ENCODE measurements at places on chromosomes 12 and 14.

DNA sequence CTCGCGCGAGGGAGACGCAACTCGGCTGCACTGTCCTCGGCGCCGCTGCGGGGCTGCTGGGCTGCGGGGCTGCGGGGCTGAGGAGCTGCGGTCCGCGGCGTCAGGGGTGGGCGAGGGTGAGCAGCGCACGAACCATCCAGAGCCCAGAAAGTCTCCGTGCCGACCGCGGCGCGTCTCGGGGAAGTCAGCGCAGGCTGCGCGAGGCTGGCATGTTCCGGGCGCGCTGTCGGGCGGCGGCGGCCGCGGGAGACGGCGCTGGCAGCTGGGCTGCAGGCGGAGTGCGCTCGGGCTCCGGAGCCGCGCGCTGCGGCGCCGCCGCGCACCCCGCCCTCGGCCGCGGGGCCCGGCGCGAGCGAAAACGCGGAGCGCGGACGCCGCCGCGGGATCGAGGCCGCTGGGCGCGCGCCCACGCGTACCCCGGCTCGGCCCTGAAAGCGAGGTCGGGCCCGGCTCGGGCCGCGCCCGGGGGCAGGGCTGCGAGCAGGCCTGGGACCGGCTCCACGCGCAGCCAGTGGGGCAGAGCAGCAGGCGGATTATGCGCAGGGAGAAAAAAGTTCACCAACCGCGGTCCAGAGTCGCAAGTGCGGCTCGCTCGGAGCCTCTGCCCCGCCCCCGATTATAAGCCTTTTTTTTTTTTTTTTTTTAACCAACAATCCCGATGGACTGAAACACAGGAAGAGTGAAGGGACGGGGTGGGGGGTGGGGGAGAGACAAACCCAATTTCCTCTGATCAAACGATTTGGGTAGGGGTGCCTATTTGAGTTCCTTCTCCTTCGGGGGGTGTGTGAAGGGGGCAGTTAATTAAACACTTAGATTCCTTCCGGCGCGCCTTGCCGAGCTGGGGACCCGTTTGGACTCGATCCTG, at the start of gene PRICKLE1:
PRICKLE1 (minus strand) TSS at position 282 of the 865 bp plus-strand sequence. CDS start 117,230 bp downstream, outside the sequence.
- DNase-seq: peak; percentile 71

- DNase-seq: peak; percentile 70
Measured at GRCh38 chr12:115375186-115375991, 691.4 kb upstream of the TBX3 start.

DNA sequence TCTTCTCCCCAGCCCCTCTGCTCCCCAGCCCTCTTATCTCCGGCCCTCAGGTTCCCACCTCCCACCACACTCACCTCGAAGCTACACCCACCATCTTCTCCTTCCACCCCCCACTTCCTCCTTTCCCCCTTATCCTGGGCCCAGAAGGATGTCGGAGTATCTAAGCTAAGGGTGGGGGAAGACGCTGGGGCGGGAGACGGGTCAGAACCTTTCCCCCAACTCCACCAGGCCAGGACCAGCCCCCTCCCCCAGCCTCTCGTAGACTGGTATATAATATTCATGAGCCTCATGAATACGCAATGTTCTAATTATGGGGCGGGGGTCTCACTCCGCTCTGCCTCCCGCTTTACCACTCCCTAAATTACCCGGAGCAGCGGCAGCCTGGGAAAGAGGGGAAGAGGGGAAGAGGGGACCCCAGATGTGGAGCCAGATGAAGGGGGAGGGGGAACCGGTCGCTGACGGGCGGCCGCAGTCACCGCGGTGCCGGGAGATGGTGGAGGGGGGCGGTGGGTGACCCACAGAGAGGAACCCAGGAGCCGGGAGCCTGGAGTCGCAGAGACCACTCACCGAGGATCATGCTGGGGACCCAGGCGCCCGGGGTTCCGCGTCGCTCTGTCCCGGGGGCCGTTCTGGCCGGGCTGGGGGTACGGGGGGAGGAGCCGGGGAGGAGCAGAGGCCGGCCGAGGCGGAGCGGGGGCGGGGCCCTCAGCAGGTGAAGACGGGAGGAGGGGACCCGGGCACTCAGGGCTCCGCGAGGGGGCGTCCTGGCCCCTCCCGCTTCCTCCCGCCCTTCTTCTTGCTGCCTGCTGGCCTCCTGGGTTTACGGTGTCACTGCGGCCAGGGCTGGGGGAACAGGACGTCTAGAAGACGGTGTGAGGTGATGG, 6.4 kb upstream of the ZNF385A start:
- DNase-seq: no peak

- no peak for DNase-seq
Measured at GRCh38 chr12:32522331-32523221, 123.2 kb downstream of the FGD4 start.

GRCh38 chr14:101726954-101727302, 34.6 kb upstream of the PPP2R5C start:
- no peak for DNase-seq

GRCh38 chr12:107369679-107370078, 276.3 kb upstream of the CRY1 start:
- DNase-seq: no peak

DNA sequence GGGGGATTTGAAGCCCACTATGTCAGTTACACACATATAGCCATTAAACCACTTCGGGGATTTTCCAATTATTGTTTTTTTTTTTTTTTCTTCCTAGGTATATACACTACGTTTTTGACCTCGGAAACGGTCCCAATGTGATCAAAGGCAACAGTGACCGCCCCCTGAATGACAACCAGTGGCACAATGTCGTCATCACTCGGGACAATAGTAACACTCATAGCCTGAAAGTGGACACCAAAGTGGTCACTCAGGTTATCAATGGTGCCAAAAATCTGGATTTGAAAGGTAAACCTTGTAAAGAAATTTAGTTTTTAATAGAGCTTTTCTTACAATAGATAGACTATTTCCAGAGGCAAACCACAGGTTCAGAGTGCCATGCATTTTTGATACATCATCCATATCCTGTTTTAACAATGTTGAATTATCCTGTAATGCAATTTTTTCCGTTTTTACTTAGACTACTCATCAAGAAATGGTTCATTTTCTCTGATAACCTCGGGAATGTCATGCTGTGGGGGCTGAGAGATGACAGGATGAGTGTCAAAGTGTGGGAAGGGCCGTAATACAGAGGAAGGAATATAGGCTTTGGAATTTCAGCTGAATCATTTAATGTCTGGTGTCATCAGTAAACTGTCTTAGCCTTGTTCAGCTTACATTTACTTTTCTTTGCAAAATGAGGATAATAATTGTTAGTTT, 797.1 kb downstream of the NRXN3 start:
- no peak for DNase-seq

DNA sequence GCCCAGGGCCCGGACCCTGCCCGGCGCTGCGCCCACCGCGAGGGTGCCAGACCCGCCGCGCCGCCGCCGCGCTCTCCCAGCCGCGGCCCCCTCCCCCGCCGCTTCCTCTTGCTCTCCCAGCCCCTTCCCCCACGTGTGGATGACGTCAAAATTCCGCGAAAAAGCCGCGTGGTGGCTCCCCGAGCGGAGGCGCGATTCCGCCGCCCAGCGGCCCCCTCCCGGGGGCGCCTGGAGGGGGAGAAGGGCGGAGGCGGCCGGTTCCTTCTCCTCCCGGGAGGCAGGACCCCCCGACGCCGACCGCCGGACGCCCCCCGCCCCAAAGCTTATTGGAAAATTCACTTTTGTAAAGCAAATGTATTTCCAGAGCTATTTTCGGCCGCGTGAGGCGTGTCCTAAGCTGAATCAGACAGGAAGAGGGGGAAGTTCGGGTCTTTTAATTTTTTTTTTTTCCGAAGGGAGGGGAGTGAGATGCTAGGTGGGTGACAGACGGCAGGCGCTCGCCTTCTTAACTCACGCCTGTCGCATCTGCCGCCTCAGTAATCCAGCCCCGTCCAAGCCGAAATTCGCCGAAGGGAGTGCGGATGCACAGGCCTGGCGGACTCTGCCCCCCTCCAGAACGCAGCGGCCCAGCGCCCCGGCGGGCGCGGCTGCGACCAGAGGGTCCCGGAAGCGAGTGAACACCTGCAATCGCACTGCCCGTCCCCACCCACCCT, 4.1 kb upstream of the CCND2 start:
- no peak for DNase-seq

DNA sequence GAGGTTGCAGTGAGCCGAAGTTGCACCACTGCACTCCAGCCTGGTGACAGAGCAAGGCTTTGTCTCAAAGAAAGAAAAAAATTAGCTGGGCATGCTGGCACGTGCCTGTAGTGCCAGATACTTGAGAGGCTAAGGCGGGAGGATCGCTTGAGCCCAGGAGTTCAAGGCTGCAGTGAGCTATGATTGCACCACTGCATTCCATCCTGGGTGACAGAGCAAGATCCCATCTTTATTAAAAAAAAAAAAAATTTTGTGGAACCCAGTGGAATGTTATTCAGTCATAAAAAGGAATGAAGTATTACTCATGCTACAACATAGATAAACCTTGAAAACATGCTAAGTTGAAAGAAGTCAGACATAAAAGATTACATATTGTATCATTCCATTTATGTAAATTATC, 8.3 kb upstream of the ERBB3 start:
- no peak for DNase-seq
